ENCODE measurements at places on chromosomes 11 and 22.

DNA sequence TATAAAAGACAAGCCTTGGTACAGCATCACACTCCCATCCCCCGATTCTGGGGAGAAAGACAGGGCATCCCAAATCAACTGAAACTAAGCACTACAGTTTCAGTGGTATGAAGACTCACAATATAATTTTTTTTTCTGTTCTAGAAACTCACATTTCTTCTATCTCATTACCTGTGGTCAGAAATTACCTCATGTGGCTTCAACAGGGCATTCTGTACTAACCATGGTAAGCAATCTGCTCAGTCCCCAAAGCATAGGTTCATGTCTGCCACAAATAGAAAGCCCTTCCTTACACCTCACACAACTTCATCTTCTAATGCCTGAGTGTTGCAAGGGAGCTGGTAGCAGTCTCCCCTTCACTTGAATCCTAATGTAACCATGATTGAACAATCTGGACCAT lies 147.4 kb upstream of the POU2AF2 start:
- DNase-seq = no peak

- DNase-seq = no peak
Observed at GRCh38 chr11:27174021-27174420, 133.4 kb downstream of the BBOX1 start.

GRCh38 chr22:46553189-46553588 lies 15.8 kb upstream of the CELSR1 start:
- no peak for DNase-seq

DNA sequence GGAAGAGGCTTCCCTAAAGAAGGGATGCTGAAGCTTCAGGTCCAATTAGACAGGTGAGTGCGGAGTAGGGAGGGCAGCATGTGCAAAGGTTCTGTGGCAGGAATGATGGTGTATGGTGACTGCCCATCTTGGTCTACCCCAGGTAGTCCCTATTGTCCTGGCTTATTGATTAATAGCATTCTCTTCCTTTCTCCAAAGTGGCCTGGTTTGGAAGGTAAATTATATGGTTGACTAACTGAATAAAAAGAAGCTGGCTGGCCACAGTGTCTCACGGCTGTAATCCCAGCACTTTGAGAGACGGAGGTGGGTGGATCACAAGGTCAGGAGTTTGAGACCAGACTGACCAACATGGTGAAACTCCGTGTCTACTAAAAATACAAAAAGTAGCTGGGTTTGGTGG lies 230.5 kb downstream of the MIAT start:
- DNase-seq = no peak

DNA sequence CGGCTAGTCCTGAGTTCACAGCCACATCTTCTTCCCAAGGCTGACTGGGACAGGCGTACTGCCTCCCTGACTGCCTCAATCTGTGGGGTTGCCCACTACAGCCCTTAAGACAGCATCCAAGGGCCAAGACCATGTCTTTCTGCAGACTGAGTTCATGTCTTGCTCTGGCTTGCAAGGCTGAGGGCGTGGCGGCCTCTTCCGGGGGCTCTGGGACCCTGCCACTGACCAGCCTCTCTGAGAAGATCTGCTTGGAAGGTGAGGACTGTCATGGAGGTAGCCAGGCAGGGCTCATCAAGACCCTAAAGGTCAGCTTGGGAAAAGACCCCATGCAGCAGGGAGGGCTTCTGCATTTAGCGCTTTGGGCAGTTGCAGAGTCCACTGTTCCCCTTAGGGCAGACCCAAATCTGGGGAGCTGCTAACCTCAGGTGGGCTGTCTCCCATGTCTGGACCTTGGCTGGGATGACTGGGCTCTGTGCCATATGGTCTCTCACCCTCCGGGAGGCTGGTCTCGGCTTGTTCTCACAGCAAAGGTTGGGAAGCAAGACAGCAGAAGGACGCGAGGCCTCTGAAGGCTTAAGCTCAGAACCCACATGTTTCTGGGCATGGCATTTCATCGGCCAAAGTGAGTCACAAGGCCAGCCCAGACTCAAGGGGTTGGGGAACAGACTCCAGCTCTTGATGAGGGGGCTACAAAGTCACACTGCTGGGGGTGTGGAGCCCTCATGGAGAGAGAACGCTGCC lies 109.1 kb upstream of the LMO1 start:
- DNase-seq = no peak

GRCh38 chr11:115676206-115676605 lies 172.0 kb upstream of the CADM1 start:
- DNase-seq = no peak

GRCh38 chr11:27025957-27026733 lies 14.5 kb upstream of the BBOX1 start:
- no peak for DNase-seq

- no peak for DNase-seq
Observed at GRCh38 chr11:94481342-94481741, 12.3 kb downstream of the MRE11 start.
